ENCODE measurements at places on chromosomes 6 and 20.

DNA sequence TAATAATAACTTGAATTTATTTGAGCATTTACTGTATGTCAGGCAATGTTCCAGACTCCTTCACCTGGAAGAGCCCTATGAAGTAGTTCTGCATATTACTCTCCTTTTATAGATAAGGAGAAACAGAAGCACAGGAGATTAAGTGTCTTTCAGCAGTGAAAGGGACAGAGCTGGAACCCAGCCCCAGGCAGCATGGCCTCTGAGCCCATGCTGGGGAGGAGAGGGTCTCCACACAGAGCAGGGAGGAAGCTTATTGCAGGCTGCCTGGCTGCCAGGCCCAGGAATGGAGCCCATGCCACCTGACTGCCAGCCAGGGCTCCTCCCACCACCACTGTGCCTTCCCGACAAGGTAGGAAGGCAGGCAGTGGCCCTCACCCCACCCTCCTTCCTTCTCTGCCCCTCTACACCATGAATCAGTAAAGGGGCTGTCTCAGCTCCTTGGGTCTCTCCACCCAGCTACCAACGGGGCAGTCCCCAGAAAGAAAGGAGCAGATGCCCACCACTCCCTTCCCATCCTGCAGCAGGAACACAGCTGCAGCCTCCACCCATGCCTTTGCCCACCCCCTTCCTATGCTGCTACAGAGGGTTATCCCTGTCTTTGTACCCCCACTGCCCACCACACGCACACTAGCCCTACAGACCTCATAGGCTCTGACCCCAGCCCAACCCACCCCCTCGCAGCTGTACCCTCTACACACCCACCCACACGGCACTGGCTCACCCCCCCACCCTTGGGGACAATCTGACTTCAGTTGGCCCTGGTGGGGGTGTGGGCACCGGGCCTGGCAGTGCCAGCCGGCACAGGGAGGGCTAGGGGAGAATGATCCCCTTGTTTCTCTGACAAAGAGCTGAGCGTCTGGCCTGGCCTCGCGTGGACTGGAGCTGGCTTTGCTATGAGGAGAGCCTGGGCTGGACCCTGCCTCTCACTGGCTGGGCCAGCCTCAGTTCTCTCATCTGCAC is 41.8 kb downstream of the TFEB start:
- no peak for DNase-seq

GRCh38 chr20:35883336-35883777 is 70.9 kb downstream of the SCAND1 start:
- no peak for DNase-seq

DNA sequence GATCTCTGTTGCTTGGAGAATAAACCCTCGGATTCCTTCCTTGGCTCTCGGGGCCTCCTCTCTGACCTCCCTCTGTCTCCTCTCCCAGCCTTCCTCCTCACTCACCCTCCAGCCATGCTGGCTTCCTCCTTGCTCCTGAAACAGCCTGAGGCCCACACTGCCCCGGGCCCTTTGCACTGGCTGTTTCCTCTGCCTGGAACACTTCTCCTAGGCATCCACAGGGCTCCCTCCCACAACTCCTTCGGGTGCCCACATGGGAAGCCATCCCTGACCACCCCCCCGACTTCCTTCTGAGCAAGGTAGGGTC is 87.7 kb downstream of the CEBPB start:
- no peak for DNase-seq

GRCh38 chr20:37519508-37520418 is 1.3 kb upstream of the NNAT start:
- no peak for DNase-seq

DNA sequence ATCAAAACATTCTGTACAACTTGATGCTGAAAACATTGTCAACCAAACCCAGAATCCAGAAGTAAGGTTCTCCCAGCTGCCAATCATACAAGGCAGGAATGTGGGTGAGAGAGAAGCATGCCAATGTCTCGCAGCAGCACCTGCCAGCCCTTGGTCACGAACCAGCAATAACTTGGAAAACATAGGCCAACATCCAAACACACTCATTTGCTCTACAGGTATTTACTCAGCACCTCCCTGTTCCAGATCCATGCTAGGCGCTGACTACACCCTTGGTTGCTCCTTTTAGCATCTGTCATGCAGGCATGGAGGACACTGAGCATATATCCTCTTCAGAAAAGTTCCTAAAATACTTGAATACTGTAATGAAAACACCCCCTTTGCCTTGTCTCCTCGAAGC is 63.6 kb downstream of the FAXC start:
- no peak for DNase-seq

GRCh38 chr6:43078691-43079090 is 2.6 kb downstream of the PTK7 start:
- no peak for DNase-seq

GRCh38 chr20:10113746-10114145 is 79.0 kb downstream of the ANKEF1 start:
- DNase-seq = no peak

Data from stimulated activated CD8-positive, alpha-beta memory T cell treated with anti-CD3 and anti-CD28 coated beads, Interleukin-7, amount 100 ng/mL, for 1 hour (primary cell).